ENCODE measurements at places on chromosomes 2 and 18. TPM values are rescaled to one million over a fixed set of nuclear protein-coding genes. Genes with fewer than 3 reads are reported as not detected.

The PLEK gene
- total RNA-seq, result under 0.01 TPM

The MOGAT1 gene
- total RNA-seq, result not detected

The ERBB4 gene
- 0.16 TPM for total RNA-seq

The AOX1 gene
- total RNA-seq, result 23.6 TPM

The CRYGD gene
- total RNA-seq, result not detected

The PROM2 gene
- total RNA-seq, result 0.18 TPM

The GNAL gene
- total RNA-seq, result 0.16 TPM

The VWC2L gene
- not detected for total RNA-seq

The PNKD gene
- total RNA-seq, result 27.2 TPM

The RBM43 gene
- 11.9 TPM for total RNA-seq

The CPLX4 gene
- not detected for total RNA-seq

The CD8B gene
- not detected for total RNA-seq

The DLGAP1 gene
- 1.4 TPM for total RNA-seq

The GAL3ST2 gene
- total RNA-seq, result 0.25 TPM

The SERPINB11 gene
- total RNA-seq, result not detected

The VAMP8 gene
- 1.7 TPM for total RNA-seq

The PSMA8 gene
- total RNA-seq, result not detected

The SLC5A7 gene
- not detected for total RNA-seq

The HES6 gene
- total RNA-seq, result 1.6 TPM

The FAM98A gene
- total RNA-seq, result 41.8 TPM

The CROCC2 gene
- total RNA-seq, result 0.41 TPM

The NRP2 gene
- 11.2 TPM for total RNA-seq

The RAB6C gene
- not detected for total RNA-seq

The VPS54 gene
- 8.4 TPM for total RNA-seq

The GALNT14 gene
- 0.72 TPM for total RNA-seq

The MAL gene
- total RNA-seq, result not detected

The GPR45 gene
- total RNA-seq, result not detected

The GAD1 gene
- total RNA-seq, result not detected

The CCDC141 gene
- 2.7 TPM for total RNA-seq

The DCC gene
- total RNA-seq, result 0.09 TPM

The NEU4 gene
- not detected for total RNA-seq

The DCDC2C gene
- total RNA-seq, result not detected

The STK25 gene
- total RNA-seq, result 143 TPM

The HOXD13 gene
- total RNA-seq, result not detected

The ITGB1BP1 gene
- 34.8 TPM for total RNA-seq

The SLC16A14 gene
- 0.49 TPM for total RNA-seq

The PRSS56 gene
- not detected for total RNA-seq
